ENCODE measurements at places on chromosomes 12 and 14.

DNA sequence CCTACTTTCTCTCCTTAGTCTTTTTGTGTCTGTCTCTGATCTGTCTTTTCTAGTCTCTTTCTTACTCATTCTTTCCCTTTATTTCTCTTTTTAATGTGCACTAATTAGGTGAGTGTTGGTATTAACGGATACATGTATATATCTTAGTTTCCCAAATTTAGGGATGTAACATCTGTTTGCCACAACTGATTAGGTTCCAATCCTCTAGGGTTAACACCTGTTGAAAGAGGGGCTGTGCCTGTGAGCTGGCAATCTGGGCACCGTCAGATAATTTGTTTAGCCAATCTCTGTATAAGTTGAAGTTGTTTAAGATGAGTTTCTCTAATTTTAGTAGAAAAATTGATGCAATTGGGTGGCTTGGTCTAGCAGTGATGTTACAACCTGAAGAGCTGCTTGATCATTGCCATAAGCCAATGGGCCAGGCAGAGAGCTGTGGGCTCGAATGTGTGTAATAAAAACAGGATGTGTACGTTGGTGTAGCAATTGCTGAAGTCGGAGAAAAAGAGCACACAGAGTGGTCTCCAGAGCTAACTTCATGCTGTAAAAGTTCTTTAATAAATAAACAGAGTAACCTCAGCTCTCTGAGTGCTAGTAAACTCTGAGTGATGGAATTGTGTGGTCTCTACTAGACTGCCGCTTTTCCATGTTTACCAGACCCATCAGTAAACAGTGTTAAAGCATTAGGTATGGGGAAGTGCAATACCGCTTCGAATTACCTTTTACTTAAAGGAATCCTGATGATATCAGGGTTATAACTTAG lies 18.3 kb upstream of the LYZ start:
- no peak for DNase-seq

DNA sequence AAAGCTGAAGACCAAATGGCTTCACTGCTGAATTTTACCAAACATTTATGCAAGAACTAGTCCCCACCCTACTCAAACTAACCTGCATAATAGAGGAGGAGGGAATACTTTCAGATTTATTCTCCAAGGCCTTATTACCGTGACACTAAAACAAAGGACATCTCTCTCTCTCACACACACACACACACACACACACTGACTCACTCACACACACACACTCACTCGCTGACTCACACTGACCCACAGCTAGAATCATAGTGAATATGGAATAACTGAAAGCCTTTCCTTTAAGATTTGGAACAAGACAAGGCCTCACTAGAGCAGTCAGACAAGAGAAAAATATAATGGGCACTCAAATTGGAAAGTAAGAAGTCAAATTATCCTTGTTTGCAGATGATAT lies 1014.1 kb downstream of the TMTC2 start:
- no peak for DNase-seq

GRCh38 chr12:23424685-23425084 lies 524.8 kb downstream of the SOX5 start:
- no peak for DNase-seq

- no peak for DNase-seq
Observed at GRCh38 chr12:16564675-16565074, 41.3 kb downstream of the LMO3 start.

DNA sequence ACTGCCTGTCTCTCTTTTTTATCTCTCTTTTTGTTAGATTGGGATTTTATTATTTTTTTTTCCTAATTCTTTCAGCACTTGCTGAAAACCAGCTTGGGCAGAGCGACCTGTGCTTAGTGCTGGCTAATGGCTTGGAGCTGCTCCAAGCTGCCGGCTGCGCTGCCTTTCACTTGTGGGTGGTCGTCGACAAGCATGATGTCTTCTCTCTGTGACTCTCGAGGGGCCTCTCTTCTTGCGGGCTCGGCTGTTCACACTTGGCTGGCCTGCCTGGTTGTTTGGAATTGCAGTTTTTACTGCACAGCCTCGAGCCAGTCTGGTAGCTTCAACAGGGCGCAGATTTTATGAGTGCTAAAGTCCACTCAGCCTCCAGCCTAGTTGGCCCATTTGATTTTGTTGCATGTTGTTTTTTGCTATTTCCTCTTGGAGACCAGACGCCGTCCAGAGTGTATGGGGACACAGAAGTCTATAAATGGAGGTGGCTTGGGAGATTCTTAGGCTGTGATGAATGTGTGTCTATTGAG lies 18.6 kb downstream of the TPCN1 start:
- no peak for DNase-seq

DNA sequence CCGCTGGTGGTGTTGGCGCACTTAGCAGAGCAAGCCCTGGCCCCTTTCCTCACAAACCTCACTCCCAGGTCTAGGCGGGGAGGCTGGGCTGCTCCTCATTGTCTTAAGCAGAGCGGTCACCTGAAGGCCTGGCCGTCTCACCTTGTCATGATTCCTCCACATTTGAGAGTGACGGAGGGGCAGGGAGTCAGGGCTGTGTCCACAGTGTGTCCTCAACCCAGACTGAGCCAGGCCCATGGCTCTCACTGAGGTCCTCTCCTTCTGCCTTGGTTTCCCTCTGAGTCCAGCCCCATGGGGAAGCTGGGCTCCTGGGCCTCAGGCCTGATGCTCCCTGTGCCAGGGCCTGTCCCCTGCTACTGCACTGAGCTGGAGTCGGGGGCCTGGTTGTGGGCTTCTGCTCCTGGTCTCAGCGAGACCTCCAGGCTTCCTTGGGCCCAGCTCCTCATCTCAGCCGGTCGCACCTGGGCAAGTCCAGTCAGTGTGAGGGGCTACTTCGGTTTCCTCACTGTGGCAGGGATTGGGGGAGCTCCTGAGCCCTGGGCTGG lies 44.9 kb downstream of the KRT80 start:
- no peak for DNase-seq

- DNase-seq, result no peak
Observed at GRCh38 chr14:75648066-75648838, 12.4 kb downstream of the ERG28 start.

DNA sequence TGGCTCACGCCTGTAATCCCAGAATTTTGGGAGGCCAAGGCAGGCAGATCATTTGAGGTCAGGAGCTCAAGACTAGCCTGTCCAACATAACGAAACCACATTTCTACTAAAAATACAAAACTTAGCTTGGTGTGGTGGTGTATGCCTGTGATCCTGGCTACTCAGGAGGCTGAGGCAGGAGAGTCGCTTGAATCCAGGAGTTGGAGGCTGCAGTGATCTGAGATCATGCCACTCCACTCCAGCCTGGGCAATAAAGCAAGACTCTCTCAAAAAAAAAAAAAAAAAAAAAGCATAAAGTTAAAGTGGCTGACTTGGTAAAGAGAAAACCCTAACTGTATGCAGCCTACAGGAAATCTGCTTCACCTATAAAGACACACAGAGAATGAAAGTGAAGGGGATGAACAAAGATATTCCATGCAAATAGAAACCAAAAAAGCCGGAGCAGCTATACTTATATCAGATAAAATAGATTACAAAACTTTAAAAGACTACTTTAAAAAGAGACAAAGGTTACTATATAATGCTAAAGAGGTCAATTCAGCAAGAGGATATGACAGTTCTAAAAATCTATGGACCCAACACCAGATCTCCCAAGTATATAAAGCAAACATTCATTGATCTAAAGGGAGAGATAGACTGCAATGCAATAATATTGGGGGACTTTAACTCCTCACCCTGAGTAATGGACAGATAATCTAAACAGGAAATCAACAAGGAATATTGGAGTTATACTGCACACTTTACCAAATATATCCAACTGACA lies 4.1 kb downstream of the CLEC2B start:
- peak; percentile 40 for DNase-seq

DNA sequence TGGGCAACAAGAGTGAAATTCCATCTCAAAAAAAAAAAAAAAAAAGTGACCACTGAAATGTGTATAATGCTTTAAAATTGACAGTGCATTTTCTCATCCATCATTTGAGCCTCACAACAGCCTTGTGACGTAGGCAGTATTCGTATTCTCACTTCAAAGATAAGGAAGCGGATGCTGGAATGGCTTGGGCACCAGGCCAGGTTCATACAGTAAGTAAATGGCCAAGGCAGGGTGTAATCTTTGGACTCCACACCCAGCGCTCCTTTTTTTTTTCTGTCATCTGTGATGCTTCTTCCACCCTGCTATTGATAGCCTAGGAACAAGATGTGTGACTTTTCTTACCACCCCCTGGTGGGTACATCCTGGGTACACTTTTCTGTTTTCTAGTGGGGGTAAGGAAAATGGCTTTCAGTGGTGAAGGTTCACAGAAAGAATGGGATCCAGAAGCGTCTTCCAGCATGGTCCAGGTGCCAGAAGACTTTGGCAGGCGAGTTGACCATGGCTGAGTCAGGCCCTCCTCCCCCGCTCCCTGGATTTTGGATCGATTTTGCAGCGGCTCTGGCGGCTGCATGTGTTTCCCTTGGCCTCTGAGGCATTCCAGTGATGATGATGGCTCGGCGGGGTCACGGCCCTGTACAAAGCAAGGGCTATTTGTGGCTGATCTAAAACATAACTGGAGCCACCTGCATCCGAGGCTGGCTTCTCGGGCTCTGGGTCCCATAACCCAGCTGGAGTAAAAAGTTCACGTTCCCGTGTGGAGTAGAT lies 110.6 kb downstream of the CACNA1C start:
- no peak for DNase-seq

GRCh38 chr14:50366589-50366988 lies 30.1 kb downstream of the CDKL1 start:
- DNase-seq, result no peak

- DNase-seq, result no peak
Observed at GRCh38 chr12:48929551-48929950, 4.3 kb upstream of the FKBP11 start.

GRCh38 chr12:109009766-109010165 lies 11.1 kb downstream of the SVOP start:
- no peak for DNase-seq

- DNase-seq, result no peak
Observed at GRCh38 chr12:9758119-9758518, 2.6 kb downstream of the CD69 start.

DNA sequence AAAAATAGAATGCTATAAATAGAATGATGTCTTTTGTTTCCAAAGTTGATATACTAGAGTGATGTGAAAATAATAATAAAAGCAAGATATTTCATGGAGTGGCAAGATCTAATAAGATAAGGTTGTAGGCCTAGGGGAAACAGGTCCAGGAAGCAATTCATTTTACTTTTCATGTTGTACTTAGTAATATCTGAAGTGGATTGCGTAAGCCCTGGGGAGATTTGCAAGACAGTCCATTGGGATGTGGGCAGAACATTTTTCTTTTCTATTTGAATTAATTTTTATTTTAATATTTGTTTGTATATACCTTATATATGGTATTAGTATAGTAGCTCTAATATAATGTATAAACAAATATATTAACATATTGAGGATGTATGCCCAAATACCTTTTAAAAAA lies 7.5 kb downstream of the NUBPL start:
- DNase-seq, result no peak

DNA sequence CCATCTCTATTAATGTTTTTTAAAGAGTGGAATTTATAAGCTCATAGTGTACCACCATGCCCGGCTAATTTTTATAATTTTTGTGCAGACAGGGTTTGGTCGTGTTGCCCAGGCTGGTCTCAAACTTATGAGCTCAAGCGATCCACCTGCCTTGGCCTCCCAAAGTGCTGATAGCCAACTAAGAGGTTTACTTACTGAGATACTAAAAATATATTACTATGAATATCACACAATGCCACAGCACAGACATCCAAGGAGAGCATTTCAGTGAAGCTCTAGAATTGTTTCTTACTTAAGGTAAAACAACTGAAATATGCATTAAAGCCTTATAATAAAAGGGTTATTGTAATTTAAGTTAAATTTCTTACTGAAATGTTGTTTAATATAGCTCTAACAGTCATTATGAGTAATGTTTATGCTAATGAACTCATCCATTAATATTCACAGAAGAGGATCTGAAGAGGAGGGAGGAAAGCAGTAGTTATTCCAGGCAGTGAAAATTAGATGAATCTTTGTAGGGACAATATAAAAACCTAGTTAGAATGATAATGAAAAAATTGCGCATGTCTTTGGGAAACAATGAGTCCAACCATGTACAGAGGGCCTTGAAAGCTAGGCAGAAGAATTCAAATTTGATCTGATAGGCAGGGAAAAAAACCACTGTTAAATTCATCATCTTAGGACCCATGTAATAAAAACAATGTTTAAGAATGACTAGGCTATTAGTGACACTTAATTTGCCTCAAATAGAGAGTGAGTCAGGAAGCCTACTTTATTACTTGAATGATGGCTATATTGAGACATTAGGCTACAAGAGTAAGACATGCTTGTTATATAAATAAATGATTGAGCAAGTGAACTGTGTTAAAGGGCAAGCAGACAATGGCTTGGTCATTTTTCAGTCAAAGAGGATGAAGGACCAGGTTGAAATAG lies 99.2 kb downstream of the SLC41A2 start:
- DNase-seq, result no peak

Data from DND-41 (cell line).